ENCODE measurements at places on chromosomes 5 and 9.

GRCh38 chr5:72842816-72843215, 26.4 kb downstream of the TNPO1 start:
- no peak for DNase-seq

- DNase-seq = no peak
Measured at GRCh38 chr9:131658377-131659129, 81.3 kb downstream of the RAPGEF1 start.

GRCh38 chr5:150653145-150653761, 7.8 kb upstream of the MYOZ3 start:
- no peak for DNase-seq

GRCh38 chr5:82931110-82931509, 146.1 kb downstream of the TMEM167A start:
- no peak for DNase-seq

DNA sequence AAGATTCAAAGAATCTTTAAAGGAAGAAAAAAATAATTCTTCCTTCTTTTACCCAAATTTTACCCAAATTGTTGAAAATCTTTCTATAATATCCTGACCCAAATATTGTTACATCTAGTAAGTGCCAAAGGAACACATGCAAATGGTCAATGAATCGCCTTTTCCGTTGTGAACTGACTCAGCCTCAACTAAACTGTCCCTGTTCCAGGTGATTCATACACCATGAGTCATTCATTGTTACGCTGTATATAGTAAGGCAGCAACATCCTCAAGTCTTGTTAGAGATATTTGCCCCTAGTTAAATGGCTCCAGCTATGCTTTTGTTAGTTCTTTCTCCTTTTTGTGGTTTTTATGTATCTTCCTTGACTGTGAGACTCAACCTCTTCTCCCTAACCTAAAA, 9.7 kb downstream of the PTGER4 start:
- DNase-seq = no peak

DNA sequence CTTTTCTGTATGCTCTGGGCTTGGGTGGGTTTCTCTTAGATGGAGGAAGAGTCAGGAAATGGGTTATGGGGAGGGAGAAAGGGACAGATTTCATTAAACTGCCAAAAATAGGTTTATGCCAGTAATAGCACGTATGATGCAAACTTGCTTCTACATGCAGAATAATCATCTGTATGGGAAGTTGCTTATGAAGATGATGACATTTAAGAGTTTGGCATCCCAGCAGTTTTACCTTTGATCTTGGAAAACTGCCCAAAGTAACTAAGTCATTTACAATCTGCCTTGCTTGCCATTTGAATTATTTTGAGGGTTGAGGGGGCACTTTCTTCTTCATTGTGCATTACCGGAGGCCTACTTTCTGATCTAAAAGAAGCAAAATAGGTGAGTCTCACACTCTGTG, 282.9 kb upstream of the ANKRD55 start:
- DNase-seq = no peak

DNA sequence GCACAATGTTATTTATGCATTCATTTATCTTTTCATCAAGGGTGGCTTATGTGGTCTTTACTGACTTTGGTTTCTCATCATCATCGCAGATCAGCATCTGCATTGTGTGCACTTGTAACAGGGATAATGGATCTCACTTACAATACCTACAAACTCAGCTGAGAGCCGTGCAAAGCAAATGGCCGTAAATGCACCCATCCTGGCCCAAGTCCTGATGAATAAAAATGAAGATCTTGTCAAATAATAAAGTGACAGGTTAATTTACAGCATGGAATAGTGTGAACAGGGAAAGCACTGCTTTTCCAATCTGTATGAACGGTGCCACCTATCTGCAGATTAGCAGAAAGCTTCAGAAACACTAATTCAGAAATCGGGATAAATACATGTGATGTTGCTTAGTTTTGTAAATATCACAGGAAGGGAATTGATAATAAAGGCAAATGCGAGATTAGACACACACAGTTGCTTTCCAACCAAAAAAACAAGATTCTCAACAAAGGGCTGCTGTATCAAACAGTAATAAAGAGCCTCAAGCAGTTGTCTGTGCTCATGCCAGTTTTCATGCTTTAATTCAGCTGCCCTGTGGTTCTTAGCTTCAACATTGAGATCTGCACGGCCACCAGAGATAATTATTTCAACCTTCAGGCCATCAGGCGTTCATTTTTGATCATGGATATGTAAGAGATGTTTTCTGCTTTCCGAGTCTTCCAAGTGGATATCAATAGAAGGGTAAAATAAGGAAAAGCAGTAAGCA, 153.4 kb upstream of the POU5F2 start:
- no peak for DNase-seq

- DNase-seq = no peak
Measured at GRCh38 chr5:170226661-170227060, 6.1 kb upstream of the C5orf58 start.

DNA sequence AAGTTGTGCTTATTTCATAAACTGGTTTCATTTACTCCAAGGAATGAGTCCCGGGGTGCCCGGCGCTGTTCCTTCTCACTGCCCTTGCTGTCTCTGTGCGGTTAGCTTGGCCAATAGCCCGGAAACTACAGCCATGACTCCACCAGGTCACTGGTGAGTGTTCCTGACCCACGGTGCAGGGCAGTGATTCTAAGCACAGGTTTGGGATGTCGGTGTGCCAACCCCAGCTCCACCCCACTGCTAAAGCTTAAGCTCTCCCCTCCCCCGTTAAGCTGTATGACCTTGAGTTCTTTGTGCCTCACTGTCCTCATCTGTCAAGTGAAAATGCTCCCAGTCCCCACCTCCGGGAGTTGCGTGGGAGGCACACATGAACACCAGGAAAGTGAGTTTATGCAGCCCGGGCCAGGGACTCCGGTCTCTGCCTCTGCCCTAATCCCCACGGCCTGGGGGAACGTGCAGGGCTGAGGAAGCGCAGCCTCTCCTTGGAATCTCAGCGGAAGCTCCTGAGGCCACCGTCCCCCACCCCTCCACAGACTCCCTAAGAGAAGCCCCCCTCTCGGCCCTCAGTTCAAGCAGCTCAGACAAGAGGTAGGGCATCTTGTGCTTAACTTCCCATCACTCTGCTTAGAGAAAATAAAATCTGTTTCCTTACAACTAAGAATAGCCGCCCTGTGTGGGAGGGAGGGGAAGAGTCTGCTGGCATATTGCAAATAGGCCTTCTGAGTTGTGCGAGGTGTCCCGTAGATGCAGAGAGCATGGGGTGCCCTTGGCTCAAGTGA, 92.0 kb upstream of the RAI14 start:
- no peak for DNase-seq

- DNase-seq = no peak
Measured at GRCh38 chr5:2009986-2010914, 127.5 kb upstream of the IRX4 start.

- DNase-seq = peak; percentile 32
Measured at GRCh38 chr5:52015760-52016159, 632.5 kb downstream of the ISL1 start.

- no peak for DNase-seq
Measured at GRCh38 chr9:37622462-37622861, 28.3 kb upstream of the FRMPD1 start.

DNA sequence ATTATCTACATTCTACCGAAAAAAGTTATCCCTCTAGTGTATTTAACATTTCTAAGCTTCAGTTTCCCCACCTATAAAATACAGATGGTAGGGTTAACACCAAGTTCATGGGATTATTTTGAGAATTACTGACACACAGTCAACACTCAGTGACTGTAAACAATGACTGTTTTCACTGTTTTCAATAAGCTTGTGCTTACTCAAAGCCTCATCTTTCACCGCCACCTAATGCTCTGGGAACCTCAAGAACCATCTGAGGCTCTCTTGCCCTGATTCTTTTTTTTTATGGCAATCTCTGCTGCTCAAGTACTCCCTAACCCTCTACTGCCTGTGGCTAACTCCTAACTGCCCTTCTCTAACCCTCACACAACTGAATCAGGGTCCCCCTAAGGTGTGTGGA, 59.6 kb downstream of the SETX start:
- DNase-seq = no peak

GRCh38 chr5:175034924-175035323, 310.5 kb downstream of the MSX2 start:
- DNase-seq = no peak

All from NCI-H2081 (cell line).